Type B pancreatic cell (in vitro differentiated cells): ENCODE measurements at places on chromosomes 1 and 21. TPM values are rescaled to one million over a fixed set of nuclear protein-coding genes. Genes with fewer than 3 reads are reported as not detected.

ZSWIM5 gene
- total RNA-seq = 1.9 and 2.7 TPM in 2 replicates

TNFRSF18 gene
- total RNA-seq = 0.38 TPM in 1 of 2 replicates, not detected in the other

MFSD2A gene
- 6.1 and 7.3 TPM in 2 replicates for total RNA-seq

GRCh38 chr1:85203573-85204171 is 2.9 kb upstream of the SYDE2 start:
- no peaks in the 10 kb centered on the region for H3K36me3 ChIP-seq
- peaks cover 11% of the 10 kb centered on the region for H3K27me3 ChIP-seq
- no peak for DNase-seq
- H3K4me1 ChIP-seq = peaks cover 8% of the 10 kb centered on the region
- H3K27ac ChIP-seq = no peak overlapping the region

- H3K4me1 ChIP-seq = no peaks in the 10 kb centered on the region
- H3K27me3 ChIP-seq = no peaks in the 10 kb centered on the region
- no peaks in the 10 kb centered on the region for H3K36me3 ChIP-seq
- no peak for DNase-seq
- peak overlapping the region; percentile 4 for H3K27ac ChIP-seq
These were observed 479.9 kb upstream of the ZP4 start for GRCh38 chr1:238370599-238370998.

GRCh38 chr1:96749618-96750017 is 28.0 kb downstream of the PTBP2 start:
- no peaks in the 10 kb centered on the region for H3K27me3 ChIP-seq
- no peak for DNase-seq
- H3K36me3 ChIP-seq = peaks cover 52% of the 10 kb centered on the region
- H3K4me3 ChIP-seq = no peak overlapping the region
- H3K4me1 ChIP-seq = peaks cover 7% of the 10 kb centered on the region

DNA sequence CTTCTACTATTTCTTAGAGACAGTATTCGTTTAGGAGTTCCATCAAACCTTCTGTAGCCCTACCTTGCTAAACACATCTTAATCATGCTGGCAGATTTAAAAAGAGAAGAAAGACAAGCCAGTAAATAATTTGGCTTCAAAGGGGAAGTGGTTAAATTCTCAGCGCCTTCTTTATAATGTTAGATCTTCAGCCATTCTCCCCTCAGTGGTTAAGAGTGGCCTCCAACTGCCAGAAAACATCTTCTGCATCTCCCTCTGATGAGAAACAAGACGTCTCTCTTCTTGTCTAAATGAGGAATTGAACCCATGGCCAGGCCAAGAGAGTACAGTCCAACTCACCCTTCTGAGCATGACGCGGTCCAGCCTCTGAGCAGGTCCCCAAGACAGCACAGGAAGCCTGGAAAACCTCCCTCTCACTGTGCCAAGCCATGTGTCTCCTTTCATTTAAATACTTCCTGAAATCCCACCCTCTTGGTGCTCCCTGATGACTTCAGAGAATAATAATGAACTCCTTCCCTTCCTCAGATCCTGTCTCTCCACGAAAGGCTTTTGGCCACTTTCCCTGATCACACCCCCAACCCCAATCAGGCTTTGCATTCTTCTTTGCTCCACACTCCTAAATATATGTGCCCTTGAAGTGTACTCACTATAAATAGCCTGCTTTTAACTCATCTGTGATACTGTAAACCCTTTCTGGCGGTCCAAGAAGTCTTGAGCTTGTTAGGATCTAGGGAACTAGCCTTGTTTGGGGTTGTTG is 16.4 kb upstream of the LRRC52 start:
- H3K27me3 ChIP-seq = peaks cover 11% of the 10 kb centered on the region
- H3K36me3 ChIP-seq = no peaks in the 10 kb centered on the region
- peaks cover 6% of the 10 kb centered on the region for H3K4me1 ChIP-seq

- H3K27ac ChIP-seq = peak overlapping the region; percentile 86
- H3K27me3 ChIP-seq = no peaks in the 10 kb centered on the region
- H3K4me3 ChIP-seq = peak overlapping the region; percentile 97
- no peak for DNase-seq
- H3K4me1 ChIP-seq = peaks cover 23% of the 10 kb centered on the region
These were observed 712 bp downstream of the RAB13 start for GRCh38 chr1:153985341-153985912.

GRCh38 chr1:172146141-172146850 is 274.2 kb upstream of the C1orf105 start:
- peaks cover 3% of the 10 kb centered on the region for H3K36me3 ChIP-seq
- H3K4me3 ChIP-seq = peak overlapping the region; percentile 45
- no peak overlapping the region for H3K27ac ChIP-seq

- no peaks in the 10 kb centered on the region for H3K4me1 ChIP-seq
- H3K4me3 ChIP-seq = no peak overlapping the region
- no peak for DNase-seq
- no peak overlapping the region for H3K27ac ChIP-seq
These were observed 28.0 kb upstream of the FASLG start for GRCh38 chr1:172630868-172631267.
